ENCODE measurements at places on chromosomes 5 and 9.

DNA sequence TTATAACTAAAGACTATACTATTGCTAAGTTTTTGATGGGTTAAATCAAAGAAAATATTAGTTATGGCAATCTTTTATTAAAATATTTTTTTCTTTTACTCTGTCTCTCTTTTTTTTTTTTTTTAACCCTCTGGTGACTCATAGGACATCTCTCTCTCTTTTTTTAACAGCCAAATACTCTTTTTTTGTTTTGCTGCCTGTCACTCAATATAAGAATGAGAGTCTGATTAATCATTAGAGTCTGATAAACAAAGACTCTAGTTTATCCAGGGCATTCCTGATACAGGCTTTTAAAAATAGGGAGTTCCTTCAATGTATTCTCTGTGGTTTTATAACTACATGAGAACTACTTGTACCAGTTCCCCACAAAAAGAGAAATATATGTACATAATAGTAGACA lies 77.3 kb downstream of the SLC38A9 start:
- DNase-seq: no peak

DNA sequence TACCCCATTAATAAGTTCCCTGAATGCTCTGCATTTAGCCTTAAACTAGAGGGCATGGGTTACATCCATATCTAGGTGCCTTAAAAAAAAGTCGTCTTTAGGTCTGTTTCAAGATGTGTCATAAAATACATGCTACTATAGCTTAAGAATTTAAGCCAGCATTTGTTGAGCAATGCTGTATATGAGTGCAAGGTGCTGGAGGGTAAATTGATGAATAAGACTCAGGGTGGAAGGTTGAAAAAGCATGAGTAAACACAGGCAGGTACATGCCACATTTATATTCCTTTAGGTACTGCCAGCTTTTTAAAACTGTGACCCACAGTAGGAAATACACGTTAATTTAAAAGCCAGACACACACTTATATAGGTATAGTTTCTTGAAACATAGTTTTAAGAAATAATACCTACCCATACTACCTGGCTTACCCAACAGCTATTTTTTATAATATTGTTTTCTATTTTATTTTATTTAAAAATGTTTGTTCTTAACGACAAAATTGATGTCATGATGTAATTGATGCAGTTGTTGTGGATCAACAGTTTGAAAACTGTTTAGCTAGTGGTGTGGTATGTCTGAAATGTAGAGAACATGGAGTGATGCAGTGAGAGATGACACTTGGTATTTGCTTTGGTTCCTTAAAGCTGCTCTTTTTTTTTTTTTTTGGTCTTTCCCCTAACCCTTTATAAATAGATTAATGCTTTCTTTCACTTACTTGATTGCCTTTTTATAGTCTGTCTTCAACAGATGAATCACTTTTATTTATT lies 3.9 kb downstream of the HMGCR start:
- DNase-seq: no peak

DNA sequence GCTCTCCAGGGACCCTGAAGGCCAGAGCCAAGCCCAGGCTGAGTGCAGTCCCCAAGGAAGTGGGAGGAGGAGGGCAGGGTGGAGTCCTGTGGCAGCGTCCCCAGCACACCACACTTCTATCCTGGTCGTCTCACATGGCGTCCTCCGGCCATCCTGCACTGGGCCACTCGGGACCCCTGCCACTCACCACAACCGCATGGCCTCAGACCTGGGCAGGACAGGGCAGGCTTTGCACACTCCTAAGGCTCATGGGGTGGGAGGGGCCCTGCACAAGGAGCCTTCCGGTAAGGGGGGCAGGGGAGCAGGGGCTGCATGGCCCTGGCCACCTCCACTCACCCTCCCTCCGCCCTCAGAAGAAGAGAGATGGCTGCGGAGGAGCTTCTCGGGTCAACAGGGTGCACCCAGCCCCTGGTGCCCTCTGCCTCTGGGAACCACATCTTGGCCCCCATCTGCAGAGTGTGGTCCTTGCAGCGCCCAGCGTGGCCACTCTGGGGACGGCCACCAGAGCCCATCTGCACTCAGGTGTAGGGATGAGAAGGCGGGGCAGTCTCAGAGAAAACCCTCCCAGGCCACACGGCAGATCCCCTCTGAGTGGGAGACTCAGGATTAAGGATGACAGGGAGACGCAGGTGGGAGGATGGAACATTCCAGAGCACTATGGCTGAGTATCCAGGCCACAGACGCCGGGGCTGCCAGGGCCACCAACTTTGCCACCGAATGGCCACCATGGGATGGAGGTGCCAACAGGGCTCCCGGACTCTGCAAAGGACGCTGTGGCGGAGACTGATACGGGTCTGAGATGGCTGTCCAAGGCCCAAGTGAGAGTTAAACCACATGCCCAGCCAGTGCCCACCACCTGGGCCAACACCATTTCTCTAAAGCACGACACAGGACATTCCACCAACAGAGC lies 7.6 kb downstream of the TPPP start:
- DNase-seq: no peak

DNA sequence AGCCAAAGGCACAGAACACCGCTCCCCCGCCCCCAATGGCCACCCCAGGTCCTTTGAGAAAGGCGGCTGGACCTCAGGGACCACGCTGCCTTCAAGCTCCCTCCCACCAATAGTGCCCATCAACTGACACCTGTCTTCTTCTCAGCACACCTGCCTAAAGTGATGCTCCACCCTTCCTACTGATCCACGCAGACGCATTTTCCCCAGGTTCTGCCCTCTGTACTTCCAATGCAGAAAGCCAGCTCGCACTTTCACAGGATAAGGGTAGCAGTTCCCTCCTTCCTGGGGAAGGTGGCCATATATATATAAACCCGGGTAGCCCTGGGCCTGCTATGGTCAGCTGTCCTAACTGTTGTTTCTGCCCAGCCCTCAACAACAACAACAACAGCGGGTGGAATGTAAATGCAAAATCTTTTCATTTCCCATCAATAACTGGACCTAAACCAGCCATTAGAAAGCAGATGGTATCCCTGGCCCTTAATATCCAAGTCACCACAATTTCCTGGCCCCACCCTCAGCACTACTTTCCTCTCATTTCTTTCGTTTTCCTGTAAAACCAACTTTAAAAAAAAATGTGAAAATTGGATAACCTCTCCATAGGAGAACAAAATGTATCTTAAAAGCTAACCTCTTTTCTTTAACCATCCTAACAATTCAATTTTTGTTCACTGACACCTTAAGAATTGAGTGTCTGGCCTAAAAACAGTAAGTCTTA lies 1.7 kb downstream of the GOLM1 start:
- DNase-seq: no peak

GRCh38 chr5:55159763-55160492 lies at the start of gene GPX8:
TSS of gene GPX8 (plus strand) at chr5:55160171. CDS start at chr5:55160193, 22 bp downstream.
- peak; percentile 82 for DNase-seq

GRCh38 chr9:16329671-16330113 lies 540.8 kb downstream of the BNC2 start:
- no peak for DNase-seq

DNA sequence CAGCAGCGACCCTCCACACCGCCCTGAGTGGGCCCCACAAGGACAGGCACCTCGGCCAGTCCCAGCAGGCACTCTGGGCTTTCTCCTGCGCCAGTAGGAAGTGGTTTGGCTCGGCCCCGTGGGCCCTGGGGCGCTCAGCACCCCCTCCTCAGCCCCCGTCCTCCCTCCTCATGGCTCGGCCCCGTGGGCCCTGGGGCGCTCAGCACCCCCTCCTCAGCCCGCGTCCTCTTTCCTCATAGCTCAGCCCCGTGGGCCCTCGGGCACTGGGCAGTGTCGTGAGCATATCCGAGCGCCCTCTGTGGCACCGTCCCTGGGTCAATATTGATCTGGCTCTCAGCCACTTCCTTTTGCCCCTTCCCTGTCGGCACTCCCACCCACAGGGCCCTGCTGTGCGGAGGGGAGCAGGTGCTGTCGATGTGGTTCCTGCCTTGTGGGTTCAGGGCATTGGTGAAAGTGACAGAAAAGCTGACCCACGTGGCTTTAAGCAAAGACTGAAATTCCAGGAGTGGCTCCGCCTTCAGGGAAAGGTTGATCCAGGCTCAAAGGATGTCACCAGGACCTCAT lies 5.5 kb upstream of the SCGB3A1 start:
- DNase-seq: no peak

- DNase-seq: peak; percentile 25
These were observed 41.4 kb upstream of the RNU6ATAC start for GRCh38 chr9:134205672-134206310.

DNA sequence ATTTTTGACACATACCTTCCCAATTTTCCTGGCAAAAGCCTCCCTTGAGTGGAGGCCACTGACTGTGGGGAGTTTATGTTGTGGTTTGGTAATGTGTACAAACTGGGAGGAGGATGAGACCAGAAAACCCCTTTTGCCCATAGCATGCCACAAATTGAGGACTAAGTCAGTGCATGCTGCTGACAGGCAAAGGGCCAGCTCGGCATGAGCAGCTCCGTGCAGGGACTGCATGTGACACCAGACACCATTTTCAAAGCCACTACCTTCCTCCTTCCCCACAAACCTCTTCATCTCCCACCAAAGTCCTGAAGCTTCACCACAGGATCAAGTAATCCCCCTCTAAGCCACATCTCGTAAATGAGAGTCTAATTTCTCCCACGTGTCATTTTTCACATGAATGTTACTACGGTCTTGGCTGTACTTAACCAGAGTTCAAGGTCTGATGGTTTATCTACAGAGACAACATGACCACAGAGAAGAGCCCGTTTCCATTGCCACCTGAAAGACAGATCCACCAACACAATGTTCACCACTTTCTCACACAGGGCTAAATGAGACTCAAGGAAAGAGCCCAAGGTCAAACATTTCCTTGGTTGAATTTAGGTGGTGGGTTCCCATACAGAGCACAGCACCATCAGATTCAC lies 106.5 kb downstream of the NFIB start:
- no peak for DNase-seq

- DNase-seq: no peak
These were observed 235.0 kb upstream of the NFIL3 start for GRCh38 chr9:91658513-91659105.

DNA sequence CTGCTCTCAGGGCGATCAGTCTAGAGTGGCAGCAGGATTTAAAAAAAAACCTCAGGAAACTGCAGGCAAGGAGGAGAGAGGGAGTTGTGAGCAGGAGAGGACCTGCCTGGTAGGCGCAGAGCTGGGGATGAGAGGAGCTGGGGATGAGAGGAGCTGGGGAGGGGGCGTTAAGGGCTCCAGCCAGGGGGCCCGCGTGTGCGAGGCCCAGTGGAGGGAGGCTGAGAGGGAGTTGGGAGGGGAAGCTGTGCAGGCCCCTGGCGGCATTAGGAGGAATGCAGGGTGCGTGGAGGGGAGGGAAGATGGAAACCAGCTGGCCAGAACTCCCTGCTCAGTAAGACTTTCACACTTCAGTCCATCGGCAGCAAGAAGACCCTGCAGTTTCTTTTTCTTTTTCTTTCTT lies 45.2 kb upstream of the HMCN2 start:
- peak; percentile 32 for DNase-seq

GRCh38 chr9:38622288-38622674 lies 1.9 kb upstream of the ANKRD18A start:
- no peak for DNase-seq

DNA sequence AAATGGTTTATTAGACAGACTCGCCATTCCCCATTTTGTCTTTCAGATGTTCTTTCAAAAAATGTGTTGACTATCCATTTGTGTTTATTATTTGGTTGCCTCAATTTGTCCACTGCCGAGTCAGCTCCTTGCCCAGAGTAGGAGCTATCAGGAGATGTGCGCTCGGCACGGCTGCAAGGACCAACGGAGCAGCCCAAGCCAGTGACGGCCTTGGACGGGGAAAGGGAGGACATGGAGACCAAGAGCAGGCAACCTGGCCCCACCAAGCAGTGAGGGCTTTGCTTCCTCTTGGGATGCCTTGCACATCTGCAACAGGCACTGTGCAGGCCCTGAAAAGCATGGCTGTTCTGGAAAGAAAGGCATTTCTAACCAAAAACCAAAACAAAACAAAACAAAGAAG lies 69.8 kb downstream of the DEPDC1B start:
- no peak for DNase-seq

- DNase-seq: no peak
These were observed 5.8 kb downstream of the SH3RF2 start for GRCh38 chr5:145942201-145942600.

DNA sequence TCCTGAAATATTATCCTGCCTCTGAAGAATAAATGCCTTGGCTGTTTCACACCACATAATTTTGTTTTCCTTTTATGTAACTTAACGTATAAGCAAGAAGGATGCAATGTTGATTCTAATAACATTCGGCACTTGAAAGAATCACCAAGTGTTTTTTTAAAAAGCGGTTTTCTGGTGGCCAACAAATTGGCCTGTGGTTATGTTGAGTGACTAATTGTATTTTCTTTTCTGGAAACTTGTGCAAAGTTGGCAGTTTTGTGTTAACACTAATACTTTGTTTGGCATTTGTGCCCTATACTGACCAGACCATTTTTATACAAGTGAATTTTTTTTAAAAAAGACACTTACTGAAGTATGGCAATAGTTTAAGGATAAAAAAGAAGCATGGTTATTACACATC lies 452.7 kb downstream of the BNC2 start:
- DNase-seq: peak; percentile 26

DNA sequence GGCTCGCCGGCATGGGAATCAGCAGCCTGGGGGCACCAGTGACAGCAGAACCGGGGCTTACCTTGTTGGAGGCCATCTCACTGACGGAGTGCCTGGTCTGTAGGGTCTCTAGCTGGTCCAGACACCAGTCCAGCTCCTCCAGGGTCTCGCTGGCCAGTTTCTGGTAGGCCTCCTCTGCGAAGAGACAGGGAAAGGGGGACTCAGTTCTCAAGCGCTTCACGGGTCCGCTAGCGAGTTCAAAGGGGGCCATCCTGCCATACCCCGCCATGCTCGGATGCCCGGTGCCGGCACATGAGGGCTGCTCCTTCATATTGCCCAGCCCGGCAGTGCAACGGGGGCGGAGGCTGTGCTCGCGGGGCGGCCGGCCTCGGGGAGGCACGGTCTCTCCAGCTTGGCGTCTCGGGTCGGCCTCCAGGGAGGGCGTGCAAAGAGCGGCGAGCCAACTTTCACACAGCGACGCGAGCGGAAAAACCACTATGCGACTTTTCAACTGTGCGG lies 456.0 kb downstream of the RAB3C start:
- DNase-seq: no peak

Measured in fibroblast of gingiva (primary cell).